ENCODE measurements at places on chromosomes 7 and 10.

GRCh38 chr7:11716185-11716584, 115.8 kb downstream of the THSD7A start:
- no peak for DNase-seq

- no peak for DNase-seq
Measured at GRCh38 chr7:55339033-55340000, 25.8 kb upstream of the LANCL2 start.

- no peak for DNase-seq
Measured at GRCh38 chr7:105304040-105304895, 84.5 kb downstream of the SRPK2 start.

- no peak for DNase-seq
Measured at GRCh38 chr7:8185926-8186683, 75.9 kb downstream of the ICA1 start.

DNA sequence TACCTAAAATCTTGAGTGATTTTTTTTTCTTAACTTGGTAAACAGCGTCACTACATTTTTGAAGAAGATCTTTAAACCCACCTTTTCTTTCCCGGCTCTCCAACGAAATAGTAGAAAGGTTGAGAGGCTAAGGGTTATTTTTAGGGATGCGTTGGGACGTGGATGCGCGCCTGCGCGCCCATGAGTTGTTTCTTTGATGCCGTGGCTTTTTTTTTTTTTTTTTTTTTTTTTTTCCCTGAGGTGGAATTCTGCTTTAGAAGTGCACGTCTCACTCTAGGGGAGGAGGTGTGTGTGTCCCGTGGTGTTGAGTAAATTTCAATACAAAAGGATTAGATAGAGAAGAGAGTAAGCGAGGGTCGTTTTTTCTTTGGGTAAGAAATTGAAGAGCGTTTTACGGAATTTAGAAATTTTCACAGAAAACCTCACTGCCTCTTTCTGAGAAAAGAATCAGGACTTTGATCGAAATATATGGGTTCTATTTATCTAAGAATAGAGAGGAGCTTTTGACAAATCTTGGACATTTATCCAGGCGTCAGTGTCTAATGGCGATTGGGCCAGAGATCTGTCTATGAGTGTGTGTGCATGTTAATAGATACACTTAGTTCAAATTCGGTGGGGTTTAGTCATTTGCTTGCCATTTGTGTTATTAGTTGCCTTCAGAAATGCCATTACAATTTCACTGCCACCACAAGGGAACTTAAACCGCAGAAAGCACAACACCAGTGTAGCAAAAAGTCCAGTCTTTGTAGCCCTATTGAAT, 1.2 kb upstream of the SP8 start:
- DNase-seq: no peak

DNA sequence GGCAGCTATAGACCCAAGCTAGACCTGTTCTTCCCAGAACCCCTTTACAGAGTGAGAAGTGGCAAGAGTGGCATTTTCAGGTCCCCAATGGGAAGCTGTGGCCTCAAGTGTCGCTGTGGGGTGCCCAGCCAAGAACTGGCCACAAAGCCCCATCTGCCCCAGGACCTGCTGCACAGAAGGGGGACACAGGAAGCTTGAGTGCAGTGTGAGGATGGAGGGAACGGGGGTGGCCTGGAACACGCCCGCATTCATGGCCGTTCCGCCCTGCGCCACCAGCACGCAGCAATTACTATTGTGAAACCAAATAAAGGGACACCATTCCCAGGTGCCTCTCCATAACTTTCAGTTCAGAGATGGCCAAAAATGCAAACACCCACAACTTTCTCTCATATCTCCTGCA, 237.6 kb upstream of the TCERG1L start:
- DNase-seq: no peak

- DNase-seq: no peak
Measured at GRCh38 chr7:81404669-81405068, 365.2 kb downstream of the HGF start.

DNA sequence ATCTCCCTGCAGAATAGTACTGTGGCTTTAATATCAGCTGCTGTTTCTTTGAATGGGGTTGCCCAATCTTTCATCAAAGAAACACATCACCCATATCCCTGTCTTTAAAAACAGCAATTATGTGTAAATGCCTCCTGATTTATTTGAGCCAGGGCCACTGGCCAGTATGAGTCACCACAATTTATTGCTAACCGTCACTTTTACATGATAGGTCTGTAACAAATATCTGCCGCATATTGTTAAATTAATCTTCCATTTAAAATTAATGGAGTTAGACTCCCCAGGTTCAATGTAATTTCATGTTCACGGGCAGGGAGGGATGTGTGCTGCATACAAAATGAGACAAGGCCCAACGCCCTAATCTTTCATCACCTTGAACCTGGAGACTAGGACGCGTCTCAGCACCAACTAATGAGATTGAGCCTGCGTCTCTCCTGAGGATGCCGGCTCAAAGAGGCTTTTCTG, 673.4 kb downstream of the AUTS2 start:
- no peak for DNase-seq
